NCI-H187 treated with DMSO at 0.1 percent for 48 hours (cell line): ENCODE measurements at places on chromosomes 11 and 22.

DNA sequence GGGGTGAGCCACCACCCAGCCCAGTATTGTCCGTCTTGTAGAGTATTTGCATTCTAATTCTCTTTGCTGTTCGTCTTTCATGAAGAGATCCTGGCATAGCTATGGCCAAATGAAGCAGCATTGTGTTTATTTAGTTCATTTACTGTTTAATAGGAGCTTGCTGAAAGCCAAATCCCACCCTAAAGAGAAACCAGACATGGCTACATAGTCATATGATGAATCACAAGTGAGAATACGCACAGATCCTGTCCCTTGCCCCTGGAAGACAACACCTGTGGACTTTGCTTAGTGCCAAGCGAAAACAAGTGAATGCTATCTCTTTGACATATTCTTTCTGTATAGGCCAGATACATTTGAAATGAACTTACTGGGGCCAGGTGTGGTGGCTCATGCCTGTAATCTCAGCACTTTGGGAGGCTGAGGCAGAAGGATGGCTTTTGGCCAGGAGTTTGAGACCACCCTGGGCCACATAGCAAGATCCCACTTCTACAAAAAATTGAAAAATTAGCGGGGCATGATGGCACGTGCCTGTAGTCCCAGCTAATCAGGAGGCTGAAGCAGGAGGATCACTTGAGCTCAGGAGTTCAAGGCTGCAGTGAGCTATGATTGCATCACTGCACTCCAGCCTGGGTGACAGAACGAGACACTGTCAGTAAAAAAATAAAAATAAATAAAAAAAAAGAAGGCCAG lies 5.1 kb upstream of the ARFGAP3 start:
- no peak for DNase-seq

DNA sequence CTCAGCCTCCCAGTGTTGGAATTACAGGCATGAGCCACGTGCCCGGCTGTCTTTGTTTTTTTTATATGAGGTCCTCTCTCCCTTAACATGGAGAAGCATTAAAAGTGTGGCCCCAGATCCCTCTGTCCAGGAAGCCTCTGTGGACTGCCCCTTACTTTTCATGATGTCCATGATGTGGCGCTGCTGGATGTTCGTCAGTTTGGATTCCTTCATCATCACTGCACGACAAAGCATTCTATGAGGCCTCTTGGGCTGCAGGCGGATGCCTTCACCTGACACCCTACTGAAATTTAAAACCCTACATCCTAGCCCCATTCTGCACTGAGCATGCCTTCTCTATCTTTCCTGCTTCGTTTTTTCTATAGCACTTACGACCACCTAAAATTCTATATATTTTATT lies 2.1 kb downstream of the C22orf23 start:
- DNase-seq = no peak

DNA sequence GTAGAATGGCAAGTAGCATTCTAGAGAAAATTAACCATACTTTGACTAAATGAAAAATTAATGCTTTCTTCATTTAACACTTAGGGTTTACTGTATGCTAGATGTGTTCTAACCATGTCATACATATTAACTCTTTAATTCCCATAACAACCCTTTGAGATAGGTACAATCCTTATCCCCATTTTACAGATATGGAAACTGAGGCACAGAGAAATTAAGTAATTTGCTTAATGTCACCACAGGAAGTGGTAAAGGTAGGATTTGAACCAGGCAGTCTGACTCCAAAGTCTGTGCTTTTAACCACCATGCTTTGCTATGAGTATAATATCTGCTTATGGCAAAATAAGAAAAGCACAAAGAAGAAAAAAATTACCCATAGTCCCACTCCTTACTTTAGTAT lies 59.5 kb downstream of the LIF start:
- DNase-seq = no peak

DNA sequence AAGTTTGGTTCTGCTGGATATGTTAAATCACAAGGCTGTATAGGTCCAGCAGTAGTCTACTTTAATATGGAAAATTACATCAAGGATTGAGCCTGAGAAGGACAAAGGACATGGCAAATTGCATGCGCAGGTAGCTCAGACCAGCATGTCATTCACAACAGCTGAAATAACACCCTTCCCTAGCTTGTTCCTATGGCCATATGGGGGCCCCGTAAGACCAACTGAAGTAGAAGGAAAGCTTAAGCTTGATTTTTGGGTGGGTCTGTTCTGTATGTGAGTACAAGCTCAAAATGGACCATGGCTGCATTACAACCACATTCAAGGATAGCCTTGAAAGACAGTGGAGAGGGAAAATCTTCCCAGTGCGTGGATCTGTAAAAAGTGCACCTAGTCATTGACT lies 20.6 kb upstream of the PDE3B start:
- no peak for DNase-seq

- no peak for DNase-seq
These were observed 2.4 kb upstream of the SCARF2 start for GRCh38 chr22:20439928-20440575.

DNA sequence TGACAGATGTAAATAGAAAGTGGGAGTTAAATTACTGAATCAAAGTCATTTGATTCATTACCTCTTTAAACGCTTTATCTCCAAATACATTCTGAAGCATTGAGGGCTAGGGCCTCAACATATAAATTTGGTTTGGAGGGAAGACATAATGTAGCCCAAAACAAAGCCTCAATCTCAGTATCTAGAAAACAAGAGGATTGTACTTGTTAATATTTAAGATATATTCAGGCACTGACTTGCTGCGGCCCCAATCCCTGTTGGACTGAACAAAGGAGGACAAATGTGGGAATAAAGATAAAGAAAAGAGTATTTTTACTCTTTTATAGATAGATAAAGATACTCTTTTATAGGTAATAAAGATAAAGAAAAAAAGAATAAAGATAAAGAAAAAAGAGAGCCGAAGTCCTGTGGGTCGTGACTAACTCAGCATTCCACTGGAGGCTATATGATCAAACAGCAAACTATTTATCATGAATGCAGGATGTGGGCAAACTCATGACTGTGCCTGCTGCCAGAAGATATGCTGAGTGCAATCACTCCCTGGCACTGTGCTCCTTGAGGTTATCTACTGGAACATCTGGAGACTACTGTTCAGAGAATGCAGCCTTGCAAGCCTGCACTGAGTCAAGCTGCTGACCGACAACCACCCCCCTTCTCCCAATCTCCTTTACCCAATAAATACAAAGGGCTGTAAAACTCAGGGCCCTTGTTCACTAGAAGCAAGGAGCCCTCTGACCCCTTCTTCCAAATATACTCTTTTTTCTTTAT lies 6.9 kb downstream of the OR10V1 start:
- no peak for DNase-seq

GRCh38 chr11:45289369-45289768 lies 3.2 kb upstream of the SYT13 start:
- no peak for DNase-seq

DNA sequence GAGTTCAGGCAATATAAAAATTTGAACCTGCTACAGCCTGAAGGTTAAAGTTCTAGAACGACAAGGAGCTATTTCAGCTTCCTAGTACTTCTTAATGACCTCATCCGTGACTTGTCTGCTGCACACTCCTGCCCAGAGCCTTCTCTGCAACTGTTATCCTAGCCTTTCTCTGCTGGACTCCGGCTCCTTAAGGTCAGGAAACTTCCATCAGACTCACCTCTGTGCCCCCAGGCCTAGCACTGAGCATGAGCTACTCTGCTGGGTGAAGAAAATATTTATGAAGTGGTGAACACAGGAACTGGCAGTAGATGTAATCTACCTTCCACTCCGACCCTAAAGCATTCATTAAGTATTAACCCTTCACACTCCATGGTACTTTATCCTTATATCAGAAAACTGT lies 18.4 kb downstream of the CSNK2A3 start:
- DNase-seq = no peak

DNA sequence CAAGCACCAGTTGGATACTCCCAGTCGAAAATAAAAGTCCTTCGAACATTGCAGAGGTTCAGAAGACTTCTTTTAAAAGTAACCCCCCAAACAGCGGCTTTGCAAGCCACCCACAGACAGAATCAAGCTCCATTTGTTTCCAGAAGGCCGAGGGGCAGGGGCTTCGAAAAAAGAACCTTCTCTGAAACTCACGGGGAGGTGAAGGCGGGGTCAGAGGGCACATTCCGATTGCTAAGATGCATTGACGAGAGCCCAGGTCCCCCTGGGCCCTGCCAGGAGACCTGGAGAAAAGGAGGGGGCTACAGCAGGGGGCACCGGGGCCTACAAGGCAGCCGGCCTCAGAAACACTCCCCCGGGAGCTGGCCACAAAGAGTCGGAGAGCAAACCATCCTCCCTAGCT lies 306.8 kb downstream of the MN1 start:
- no peak for DNase-seq

- no peak for DNase-seq
These were observed 8.0 kb downstream of the APOL4 start for GRCh38 chr22:36193577-36193976.

DNA sequence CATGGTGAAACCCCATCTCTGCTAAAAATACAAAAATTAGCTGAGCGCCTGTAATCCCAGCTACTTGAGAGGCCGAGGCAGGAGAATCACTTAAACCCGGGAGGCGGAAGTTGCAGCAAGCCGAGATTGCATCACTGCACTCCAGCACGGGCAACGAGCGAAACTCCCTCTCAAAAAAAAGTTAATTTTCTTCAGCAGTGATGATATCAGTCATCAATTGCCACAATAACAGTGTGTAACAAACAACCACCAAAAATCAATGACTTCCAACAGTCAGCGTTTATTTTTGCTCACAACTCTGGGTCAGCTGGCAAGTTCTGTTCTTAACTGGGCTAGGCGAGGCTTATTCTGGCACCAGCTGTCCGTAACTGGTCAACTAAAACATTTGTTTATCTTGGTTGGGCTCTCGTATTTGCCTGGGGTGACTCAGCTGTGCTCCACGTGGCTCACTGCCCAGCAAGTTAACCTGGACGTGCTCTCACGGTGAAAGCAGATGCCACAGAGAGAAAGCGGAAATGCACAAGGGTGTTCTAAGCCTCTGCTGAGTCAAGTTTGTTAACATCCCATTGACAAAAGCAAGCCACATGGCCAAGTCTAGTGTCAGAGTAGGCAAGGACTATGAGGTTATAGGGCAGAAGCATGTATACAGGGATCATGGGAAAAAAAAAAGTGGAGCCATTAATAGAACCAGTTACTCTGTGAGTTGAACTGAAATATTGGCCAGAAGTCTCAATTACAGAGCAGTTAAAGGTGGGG lies 52.1 kb downstream of the LHFPL7 start:
- DNase-seq = no peak

GRCh38 chr22:17086296-17086695 lies 1.5 kb downstream of the IL17RA start:
- no peak for DNase-seq

- DNase-seq = no peak
These were observed 861.6 kb downstream of the METTL15 start for GRCh38 chr11:28969832-28970231.

- DNase-seq = no peak
These were observed 30.1 kb downstream of the BRSK2 start for GRCh38 chr11:1419811-1420210.

- DNase-seq = no peak
These were observed 19.2 kb upstream of the FNBP4 start for GRCh38 chr11:47786373-47786772.

DNA sequence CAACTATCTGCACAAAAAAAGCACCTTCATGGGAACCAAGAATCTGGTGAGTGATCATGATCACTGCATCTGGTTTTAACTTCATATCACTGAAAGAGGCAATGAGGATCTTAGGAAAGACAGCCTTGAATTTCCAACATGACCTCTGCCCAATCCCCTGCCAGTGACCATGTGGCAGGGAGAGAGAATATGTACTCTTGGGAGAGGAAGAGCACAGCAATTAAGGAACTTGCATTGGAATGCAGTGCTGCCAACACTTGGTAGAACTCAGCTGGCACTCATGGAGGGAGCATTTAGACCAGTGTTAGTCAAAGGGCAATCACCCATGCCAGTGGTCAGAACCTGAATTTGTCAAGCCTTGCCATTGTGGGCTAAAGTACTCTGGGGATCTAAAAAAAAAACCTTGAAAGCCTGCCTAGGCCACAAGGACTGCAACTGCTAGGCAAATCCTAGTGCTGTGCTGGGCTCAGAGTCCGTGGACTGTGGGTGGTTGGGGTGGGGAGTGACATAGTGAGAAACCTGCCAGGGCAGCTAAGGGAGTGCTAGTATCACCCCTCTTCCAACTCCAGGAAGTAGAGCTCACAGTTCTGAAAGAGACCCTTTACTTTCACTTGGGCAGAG lies 23.1 kb downstream of the JRKL start:
- DNase-seq = no peak

DNA sequence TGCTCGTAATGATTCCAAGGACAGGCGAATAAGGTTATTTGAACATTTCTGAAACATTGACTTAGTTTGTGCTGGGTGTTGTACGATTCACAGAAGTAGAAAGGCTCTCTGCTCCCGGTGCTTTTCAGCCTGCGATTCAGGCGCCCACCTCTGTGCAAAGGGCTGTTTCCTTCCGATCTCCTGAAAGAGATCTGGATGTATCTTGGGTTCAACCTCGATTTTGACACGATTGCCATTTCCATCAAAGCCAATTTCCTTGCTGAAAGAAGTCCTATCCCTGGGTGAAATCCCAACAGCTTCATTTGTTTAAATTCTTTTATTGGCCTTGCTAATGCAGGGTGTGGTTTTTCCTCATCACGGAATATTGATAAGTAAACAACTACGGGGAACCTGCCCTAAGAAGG lies 1.1 kb upstream of the ZC3H12C start:
- DNase-seq = no peak
